ENCODE measurements at places on chromosomes 12 and 14. TPM values are rescaled to one million over a fixed set of nuclear protein-coding genes. Genes with fewer than 3 reads are reported as not detected.

The PPP2R5E gene
- total RNA-seq, result 42.6 TPM

The HOXC10 gene
- not detected for total RNA-seq

The C12orf42 gene
- 1.1 TPM for total RNA-seq

- DNase-seq, result no peak
These were observed 39.8 kb downstream of the SAMD4A start for GRCh38 chr14:54606631-54607133.

DNA sequence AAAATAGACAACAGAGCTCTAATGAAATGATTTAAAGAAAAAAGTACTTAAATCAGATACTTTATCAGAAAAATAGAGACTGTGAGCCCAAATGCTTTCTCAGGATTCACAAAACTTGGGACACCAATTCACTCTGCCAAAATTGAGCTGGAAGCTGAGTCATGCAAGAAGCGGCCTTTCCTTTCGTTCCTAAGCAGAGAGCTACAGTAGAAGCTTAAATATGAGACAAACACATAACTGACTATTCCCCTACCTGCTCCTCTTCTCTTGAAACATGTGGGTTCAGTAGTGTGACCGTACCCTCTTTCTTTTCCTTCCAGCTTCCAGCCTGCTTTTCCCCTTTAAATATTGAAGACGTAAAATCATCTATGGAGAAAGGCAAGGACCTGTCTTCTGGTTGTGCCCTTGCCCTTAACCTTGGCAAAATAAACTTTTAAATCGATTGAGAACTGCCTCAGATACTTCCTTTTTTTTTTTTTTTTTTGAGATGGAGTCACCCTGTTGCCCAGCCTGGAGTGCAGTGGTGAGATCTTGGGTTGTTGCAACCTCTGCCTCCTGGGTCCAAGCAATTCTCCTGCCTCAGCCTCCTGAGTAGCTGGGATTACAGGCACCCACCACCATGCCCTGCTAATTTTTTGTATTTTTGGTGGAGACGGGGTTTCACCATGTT lies 4.4 kb upstream of the SDS start:
- no peak for DNase-seq

GRCh38 chr12:28991626-28992025 lies 157.5 kb upstream of the FAR2 start:
- DNase-seq, result no peak

DNA sequence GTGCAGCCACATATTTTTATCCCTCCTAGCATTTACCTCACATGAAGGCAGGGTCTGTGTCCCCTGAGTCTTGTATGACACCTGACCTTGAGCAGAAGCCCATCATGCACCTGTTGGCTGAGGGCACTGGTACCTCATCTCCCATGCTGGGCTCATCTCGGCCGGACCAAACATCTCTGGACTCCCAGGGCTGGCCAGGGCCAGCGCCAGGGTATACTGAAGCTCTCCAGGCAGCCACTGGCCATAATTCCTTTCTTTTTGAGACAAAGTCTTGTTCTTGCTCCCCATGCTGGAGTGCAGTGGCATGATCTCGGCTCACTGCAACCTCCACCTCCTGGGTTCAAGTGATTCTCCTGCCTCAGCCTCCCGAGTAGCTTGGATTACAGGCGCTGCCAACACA lies 22.0 kb downstream of the HVCN1 start:
- DNase-seq, result no peak

DNA sequence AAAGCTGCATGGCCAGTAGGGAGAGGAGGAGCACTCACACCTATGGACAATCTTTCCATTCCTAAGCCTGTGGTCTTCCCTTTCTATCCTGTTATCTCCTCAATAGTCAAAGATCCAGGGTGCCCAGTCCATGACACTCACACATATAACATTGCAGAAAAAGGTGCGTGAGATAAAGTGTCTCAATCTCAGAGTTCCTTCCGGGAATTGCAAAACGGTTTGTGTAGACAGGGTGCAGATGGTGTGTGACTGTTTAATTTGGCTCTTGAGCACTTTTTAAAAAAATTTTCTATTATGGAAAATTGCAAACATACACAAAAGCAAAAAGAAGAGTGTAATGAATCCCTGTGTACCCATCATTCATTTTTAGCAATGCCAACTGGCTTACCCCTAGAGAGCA lies 1493.6 kb downstream of the AACS start:
- DNase-seq, result no peak

All from neural progenitor cell (in vitro differentiated cells).